G401 (cell line): ENCODE measurements at places on chromosomes 2 and 18.
A peak's percentile ranks its signal among the peaks of the same experiment; 100 is the strongest.

DNA sequence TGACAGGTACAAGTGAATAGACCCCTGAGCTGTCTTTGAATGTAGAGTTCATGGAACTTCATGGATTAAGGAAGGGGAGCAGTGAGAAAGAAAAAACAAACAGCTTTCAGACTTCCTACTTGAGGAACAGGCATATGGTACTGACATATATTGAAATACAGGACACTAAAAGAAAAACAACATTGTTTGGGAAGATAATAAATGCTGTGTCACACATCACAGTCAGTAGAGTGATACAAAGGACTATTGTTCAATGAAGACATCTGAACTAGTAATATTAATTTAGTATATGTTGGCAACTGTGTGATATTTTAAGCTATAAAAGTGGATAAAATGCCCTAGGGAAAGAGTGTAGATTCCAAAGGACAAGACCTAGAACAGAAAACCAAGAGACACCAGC lies 3.3 kb downstream of the DSC2 start:
- DNase-seq: no peak

DNA sequence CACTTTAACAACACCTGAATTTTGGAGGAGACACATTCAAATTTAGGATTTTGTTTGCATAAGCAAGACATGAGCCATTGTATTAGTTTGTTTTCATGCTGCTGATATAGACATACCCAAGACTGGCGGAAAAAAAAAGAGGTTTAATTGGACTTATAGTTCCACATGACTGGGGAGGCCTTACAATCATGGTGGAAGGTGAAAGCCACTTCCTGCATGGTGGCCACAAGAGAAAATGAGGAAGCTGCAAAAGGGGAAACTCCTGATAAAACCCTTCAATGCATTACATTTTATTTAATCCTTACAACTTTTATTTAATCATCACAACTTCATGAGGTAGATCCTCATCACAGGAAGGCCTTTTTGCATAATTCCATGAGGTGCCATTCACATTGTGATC lies 242.0 kb upstream of the STON1 start:
- no peak for DNase-seq

DNA sequence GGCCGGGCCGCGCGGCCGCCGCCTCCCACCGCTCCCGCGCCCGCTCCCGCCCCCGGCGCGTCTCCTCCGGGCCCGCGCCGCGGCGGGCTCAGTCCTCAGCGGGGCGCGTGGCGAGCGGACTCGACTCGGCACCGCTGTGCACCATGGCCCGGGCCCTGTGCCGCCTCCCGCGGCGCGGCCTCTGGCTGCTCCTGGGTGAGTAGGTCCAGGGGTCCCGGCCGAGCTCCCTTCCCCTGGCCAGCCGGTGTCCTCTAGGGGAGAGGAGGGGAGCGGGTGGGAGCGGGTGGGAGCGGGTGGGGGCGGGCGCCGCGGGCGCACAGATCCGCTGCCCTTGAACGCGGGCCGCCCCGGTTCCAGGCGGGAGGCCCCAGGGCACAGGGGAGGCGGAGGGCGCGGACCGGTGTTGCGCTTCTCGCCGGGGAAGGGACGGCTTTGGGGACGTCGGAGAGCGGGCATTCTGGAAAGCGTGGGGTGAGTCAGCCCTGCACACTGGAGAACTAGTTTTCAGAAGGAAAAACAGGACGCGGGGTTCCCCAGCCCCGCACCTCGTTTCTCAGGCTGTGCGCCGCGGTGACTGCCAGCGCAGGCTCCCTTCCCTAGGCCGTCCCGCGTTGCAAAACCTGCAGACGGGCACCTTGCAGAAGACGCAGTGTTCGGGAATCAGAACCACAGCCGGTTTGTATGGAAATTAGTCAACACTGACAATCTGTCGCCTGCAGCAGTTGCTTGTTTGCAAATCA lies at the start of gene RAMP1:
Gene RAMP1 (plus strand): TSS at position 91 of the 740 bp plus-strand sequence. CDS start 53 bp downstream, at position 144.
- DNase-seq: peak; percentile 48

GRCh38 chr2:190530248-190530900 lies 4.1 kb downstream of the NEMP2 start:
- DNase-seq: no peak

GRCh38 chr2:240569523-240569997 lies 1.3 kb downstream of the RNPEPL1 start:
- no peak for DNase-seq
